ENCODE measurements at places on chromosomes 13 and 19.
A peak's percentile ranks its signal among the peaks of the same experiment; 100 is the strongest.

DNA sequence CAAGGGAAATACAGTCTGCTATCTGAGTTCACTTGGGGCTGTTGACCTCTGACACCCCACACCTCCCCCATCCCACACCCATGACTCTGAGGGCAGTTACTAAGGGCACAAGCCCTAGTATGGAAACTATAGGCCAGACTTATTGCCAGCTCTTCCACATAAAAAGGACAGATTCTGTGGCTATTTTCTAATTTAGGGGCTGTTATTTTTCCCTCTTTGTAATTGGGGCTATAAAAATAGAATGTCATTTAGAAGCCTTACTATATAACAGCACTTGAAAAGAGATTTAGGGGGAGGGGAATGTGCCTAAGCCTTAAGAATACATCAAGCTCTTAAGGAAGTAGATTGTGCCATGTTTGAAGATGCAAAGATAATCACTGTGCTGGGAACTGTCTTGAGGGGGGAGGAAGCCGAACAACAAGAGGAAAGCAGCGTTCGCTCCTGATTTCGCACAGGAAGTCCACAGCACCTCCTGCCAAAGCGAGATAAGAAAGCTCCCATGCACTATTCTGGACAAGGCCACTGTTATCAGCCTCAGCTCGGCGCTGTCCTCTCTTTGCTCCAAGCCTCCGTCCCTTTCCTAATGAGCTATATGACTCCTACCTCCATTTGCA, 86.6 kb downstream of the FLT1 start:
- no peak for DNase-seq

DNA sequence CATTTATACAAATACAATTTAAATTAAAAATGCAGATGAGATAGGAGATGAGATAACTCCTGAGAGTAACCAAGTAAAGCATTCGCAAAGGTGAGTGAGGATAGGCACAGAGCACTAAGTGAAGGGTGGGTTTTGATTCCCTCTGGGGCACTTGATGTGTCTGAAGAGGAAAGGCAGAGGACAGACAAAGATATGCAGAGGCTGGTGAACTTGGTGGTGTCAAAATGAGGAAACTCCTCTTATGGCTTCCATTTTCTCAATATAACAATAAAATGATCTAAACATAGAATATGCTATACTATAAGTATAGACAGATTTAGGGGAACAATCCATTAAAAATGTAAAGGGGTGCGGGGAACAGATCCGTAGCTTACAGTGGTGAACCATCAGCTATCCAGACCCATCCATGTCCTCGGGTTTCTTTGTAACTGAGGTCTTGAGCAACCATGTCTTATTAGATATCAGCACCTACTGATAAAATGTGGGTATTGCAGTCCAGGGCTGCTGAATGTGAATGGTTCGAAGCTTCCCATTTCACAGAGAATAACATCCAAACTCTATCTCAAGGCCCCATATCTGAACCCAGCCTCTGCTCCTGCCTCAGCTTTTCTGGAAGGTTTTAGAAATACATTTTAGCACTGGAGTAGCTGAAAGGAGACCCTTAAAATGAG, 73.9 kb upstream of the SLC10A2 start:
- DNase-seq: no peak

DNA sequence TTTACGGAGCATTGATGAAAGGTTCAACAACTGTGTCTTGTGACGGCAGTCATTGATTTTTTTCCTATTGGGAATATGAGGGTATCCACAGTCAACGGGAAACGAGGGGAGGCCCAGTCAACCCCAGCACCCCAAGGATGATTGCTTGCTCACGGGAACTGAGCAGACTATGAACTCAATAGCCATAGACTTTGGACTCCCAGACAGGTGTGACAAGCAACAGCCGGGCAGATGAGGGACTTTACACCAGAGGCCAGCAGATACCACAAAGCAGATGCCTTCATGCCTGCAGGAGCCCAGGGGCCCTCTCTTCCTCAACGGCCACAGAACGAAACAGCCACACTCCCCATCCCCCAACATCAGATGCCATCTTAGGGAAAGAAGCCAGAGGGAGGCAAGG, 80.3 kb upstream of the FLT1 start:
- no peak for DNase-seq

DNA sequence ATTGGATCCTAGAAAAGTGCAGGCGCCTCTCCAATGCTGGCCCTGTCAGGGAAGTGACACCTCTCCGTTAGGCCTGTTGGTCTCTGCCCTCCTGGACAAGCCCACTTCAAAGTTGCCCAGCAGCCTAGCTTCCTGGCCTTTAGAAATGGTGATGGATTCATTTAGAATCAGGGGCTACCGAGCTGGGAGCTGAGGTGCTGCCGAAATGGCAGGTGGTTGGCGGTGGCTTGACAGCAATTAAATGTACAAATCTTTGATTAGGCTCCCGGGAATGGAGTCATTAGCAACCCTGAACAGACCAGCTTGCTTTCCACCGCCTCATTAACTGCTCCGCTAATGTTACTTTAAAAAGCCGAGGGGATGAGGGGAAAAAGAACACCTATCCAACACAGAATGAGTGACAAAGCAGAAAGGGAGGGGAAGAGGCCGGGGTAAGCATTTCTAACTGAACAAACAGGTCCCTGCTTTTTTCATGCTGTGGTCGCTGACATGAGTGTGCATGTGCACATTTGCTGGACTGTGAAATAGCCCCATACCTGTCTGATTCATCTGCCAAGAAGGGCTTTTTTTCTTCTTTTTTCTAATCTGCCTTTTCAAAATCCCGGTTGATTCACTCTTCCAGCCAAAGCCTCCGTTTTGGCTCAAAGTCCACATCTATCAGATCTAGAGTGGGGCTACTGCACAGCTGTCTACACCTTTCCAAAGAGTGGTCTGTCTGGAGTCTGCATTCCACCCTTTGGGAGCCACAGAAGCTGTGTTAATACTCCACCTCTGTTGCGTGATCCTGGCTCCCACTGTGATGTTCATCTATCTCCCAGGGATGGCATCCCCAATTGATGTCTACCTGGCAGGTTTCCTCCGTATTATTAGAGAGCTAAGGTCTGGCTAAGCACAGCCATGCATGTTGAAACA, 431.9 kb downstream of the COG6 start:
- no peak for DNase-seq

- no peak for DNase-seq
Measured at GRCh38 chr19:23393121-23393520, 2.1 kb downstream of the ZNF91 start.

DNA sequence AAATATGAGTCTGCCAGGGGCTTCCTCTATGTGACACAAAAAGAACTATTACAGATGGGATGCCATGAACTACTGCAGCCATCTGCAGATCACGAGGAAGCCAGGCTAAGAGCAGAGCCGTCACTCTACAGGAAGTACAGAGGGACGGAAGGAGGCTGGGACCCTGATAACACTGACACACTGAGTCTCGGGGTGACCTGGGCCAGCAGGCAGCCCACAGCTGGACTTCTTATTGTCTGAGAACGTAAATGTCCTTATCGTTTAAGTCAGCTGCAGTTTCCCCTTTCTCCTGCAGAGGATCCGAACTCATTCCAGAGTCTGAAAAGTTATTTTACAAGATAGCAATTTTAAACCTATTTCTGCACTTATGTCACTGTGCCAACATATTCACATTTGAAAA, 20.7 kb downstream of the PARP4 start:
- DNase-seq: no peak

DNA sequence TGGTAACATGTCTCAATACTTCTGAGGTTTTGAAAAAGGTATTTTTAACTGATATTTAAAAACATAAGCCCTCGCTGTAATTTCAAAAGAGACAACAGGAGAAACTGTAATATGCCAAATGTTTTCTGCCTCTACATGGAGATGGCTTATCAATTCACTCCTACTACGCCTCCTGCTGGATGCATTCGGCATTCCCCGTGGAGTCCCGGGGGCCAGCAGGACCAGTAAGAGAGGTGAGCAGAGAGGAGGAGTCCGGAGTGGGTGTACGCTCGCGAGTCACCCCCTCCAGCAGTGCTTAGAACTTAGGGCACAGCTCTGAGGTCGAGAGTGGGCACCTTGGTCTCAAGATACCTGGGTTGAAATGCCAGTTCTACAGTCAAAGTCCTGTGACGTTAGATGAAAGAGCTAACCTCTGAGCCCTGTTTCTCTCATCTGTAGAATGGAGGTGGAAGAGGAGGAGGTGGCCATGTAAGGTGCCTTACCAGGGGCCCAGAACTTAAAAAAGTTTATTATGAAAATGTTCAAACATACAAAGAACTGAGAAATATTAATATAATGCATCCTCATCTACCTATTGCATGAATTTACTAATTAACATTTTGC, 110.2 kb downstream of the STK24 start:
- DNase-seq: peak; percentile 45

DNA sequence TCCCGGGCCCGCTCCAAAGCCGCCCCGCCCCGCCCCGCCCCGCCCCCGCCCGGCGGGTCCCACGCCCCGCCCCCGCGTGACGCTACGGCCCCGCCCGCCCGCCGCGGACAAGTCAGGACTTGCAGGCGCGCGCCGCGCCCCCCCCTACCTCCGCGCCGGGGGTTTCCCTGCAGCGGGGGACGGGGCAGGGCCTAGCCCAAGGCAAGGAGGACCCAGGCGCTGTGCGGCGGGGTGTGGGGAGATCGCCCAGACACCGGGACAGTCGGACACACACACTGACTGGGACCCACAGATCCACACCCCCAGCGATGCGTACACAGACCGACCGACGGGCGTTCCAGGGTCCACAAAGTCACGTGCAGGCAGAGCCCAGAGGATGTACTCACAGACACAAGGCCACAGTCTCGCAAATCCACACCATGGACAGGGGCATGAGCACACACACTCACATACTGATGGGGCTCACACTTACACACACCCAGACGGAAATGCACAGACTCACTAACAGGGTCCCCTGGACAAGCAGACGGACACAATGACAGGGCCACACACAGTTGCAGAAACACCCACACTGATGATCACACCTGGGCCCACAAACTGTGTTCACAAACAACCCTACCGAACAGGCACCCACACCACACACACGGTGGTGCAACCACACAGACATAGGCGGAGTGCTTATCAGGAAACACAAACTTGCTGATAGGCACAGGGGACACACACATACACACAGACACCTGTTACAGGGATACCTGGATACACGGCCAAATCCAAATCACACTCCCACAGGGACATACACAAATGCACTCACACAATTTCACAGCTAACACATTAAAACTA, 436 bp upstream of the BBC3 start:
- DNase-seq: peak; percentile 94

GRCh38 chr13:99071666-99072065, 93.8 kb upstream of the DOCK9 start:
- DNase-seq: no peak

GRCh38 chr13:98413796-98414195, 163.1 kb downstream of the STK24 start:
- DNase-seq: no peak

DNA sequence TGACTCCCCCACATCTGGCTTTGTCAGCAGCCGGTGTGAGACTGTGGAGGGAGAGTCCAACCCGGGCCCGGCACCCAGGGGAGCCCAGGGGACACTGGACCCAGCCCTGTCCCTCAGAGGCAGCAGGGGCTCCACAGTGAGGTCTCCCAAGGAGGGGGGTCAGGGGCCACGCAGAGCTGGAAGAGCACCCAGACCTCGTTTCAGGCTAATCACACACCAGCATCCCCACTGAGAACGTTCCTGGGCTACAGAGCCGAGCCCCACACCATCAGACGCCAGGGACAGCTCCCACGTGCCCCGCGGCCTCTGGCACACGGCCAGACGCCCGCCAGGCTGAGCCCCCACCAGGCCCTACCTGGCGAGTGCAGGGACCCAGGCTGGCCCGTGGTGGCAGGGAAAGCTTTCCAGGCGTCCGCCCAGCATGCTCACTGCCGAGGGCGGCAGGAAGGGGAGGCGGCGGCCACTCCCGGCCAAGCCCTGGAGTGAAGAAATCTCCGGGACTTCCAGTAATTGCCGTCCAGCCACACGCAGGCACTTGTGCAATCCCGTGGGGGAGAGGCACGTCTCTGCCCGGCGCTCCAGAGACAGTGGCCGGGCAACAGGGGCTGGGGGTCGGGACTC, 19.2 kb downstream of the SBNO2 start:
- peak; percentile 92 for DNase-seq

DNA sequence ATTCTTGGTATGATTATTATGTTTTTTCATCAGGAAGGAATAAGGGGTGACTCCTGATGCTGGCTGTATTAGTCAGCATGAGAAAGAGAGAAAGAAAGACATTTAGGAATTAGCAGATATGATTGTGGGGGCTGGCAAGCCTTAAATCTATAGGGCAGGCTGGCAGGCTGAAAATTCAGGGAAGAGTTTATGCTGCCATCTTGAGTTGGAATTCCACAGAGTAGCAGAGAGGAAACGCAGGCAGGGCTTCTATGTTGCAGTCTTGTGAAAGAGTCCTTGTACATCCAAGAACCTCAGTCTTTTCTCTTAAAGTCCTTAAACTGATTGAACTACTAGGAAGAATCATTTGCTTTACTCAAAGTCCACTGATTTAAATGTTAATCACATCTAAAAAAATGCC, 262.7 kb upstream of the SLC10A2 start:
- DNase-seq: no peak

DNA sequence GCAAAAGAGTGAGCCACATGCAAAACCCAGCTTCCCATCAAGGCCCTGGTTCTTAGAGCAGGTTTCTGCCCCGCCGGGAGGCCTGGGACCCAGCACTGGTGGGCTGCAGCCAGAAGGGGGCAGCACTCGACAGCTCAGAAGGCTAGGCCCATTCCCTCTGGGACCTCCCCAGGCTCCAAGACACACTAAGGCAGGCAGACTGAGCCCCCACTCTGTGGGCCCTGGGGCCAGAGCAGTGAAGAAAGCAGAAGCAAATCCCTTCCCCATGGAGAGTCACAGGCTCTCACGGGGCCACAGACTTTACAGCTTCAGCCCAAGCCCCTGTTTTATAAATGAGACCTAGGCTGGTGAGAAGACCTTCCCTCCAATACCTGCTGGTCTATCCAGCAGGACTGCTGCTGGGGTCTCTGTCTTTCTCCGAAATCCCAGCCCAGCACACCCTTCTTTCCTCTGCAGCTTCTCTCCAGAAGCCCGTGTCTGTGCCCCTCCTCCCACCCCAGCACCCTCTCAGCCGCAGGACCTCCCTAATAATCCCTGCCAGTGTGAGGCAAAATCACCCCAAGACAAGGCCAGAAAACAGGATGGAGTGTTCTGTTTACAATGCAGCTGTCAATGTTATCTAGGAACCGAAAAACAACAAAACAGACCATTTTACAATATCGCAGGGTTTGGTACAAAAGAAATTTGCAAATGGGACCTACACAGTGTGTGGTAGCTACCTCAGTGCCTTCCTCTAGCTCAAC, 109.3 kb downstream of the ABCC4 start:
- DNase-seq: peak; percentile 66

DNA sequence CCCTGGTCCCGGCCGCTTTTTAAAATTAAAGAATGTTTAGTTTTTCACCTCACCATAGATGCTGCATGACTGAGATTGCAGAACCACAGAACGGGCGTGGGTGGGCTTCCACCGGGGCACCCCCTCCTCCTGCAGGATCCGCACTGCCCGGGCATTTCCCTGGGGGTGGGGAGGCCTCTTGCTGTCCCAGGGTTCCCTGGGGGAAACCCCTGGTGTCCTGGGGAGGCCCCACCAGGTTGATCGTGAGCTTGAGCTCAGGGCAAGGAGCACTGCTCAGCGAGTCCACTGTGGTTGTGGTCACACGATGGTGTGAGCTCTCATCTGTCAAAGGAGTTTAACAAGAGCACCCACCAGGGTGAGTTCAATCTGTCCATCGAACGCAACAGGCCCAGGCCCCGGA, 11.4 kb upstream of the TCF3 start:
- DNase-seq: no peak
